ENCODE measurements at places on chromosomes 5 and 9.

GRCh38 chr5:138661991-138662434 lies 86.8 kb upstream of the HSPA9 start:
- DNase-seq = no peak

DNA sequence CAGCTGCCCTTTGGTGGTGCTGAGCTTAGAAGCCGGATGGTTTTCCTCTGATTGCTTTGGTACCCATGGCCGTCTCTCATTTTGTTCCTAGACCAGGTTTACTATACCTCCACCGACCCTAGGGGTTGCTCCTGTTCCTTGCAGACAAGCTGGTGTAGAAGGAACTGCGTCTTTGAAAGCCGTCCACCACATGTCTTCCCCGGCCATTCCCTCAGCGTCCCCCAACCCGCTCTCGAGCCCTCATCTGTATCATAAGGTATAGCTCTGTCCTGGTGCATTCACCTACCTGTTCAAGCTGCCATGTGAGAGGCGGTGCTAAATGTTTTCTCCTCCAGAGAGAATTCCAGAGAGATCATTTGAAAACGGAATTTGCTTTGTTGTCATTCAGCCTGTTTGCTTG lies 39.5 kb downstream of the TENT4A start:
- no peak for DNase-seq

- no peak for DNase-seq
Observed at GRCh38 chr5:28770307-28770706, 1731.9 kb upstream of the CDH9 start.

GRCh38 chr5:117424559-117424958 lies 849.9 kb upstream of the SEMA6A start:
- no peak for DNase-seq

DNA sequence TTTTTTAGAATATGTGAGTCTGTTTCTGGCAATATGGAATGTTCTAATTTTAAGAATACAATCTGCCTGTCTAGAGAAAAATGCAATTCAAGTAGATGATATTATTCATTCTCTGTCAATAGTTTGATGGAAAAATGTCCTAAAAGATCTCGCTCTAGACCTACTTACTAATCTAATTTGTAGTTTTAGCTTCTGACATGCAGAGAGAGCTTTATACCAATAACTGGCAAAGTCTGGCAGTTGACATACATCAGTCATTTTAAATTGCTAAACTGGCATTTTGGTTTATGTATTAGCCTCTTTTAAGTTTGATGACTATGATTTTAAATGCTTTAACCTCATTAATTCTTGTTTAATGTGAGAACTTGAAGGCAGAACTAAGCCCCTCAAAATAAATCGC lies 355.0 kb upstream of the CDH10 start:
- DNase-seq = no peak

GRCh38 chr5:150461231-150461630 lies 11.7 kb upstream of the RPS14 start:
- no peak for DNase-seq

DNA sequence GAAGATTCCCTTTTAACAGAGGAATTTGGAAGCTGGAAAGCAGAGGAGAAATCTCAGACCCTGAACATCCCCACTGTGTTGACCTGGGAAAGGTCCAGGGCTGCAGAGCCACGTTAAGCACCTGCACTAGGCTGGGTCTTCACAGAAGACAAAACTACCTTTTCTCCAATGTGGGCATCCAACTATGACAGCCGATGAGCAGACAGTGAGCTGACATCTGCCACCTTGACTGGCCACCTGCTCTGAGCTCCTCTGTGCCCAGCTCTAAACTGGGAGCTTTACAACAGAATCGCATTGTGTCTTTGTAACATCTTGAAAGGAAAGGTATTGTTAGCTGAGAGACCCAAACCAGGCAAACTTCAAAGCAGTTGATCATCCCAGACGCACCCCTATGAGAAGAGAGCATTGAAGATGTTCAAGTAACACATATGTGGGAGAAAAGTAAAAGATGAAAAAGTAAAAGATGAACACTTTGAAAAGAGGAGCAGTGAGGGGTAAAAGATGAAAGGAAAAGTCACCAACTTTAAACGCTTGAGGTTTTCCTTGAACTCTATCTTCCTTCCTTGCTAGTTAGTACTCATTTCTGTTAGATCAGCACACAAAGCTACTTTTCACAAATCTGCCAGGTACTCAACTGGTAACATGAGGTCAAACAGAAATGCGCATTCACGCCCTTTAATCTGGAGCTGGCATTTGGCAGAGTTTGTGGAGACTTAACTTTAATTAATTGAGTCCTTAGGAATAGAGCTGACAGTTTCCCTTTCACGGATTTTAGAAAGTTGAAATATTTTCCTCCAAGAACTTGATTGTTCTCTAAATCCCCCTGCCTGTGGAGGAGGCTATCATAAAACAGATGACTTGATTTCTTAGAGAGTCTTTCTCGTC lies 53.2 kb upstream of the CTXN3 start:
- no peak for DNase-seq

DNA sequence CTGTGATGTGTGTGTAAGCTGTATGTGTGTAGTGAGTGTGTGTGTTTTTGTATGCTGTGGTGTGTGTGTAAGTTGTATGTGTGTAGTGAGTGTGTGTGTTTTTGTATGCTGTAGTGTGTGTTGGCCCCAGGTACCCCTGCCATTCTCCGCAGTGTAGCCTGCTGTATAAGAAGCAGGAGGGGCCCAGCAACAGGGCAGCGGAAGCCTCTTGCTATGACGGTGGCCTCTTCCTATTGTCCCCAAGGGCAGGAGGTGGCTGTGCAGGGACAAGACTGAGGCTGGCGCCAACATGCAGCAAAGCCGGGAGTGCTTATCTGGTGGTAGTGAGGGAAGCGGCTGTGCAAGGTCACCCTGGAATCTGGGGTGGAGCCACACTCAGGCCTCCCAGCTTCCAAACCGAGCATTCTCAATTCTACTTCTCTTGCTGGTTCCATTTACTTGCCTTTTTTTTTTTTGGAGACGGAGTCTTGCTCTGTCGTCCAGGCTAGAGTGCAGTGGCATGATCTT lies 5.1 kb downstream of the SPAAR start:
- no peak for DNase-seq

GRCh38 chr9:31519826-31520225 lies 864.6 kb upstream of the ACO1 start:
- no peak for DNase-seq

- DNase-seq = no peak
Observed at GRCh38 chr5:34045996-34046395, 3.0 kb upstream of the C1QTNF3 start.

DNA sequence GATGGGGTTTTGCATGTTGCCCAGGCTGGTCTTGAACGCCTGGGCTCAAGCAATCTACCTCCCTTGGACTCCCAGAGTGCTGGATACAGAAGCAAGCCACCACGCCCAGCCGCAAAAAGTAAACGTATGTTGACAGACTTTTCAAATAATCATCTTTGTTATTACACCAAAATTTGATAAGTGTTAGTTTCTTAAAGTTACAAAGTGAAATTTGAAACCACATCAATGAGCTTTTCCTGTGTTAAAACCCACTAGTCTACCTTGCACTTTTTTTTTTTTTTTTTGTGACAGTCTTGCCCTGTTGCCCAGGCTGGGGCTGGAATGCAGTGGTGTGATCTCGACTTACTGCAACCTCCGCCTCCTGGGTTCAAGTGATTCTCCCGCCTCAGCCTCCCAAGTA lies 29.9 kb downstream of the SPACA9 start:
- DNase-seq = no peak

GRCh38 chr5:148909766-148910165 lies 83.4 kb downstream of the ADRB2 start:
- DNase-seq = no peak

Measured in stimulated activated CD4-positive, alpha-beta T cell treated with anti-CD3 and anti-CD28 coated beads, Interleukin-15, amount 100 ng/mL, for 48 hours (primary cell).